ENCODE measurements at places on chromosomes 2 and 18. TPM values are rescaled to one million over a fixed set of nuclear protein-coding genes. Genes with fewer than 3 reads are reported as not detected.

The CHST9 gene
- 0.23 TPM for polyA plus RNA-seq

The AFF3 gene
- polyA plus RNA-seq, result 3.5 TPM

The SDC1 gene
- 6.0 TPM for polyA plus RNA-seq

The ITGB6 gene
- polyA plus RNA-seq, result 47.9 TPM
